ENCODE measurements at places on chromosomes 12 and 14.

GRCh38 chr14:77603654-77604255 lies 12.7 kb downstream of the SPTLC2 start:
- DNase-seq = no peak

DNA sequence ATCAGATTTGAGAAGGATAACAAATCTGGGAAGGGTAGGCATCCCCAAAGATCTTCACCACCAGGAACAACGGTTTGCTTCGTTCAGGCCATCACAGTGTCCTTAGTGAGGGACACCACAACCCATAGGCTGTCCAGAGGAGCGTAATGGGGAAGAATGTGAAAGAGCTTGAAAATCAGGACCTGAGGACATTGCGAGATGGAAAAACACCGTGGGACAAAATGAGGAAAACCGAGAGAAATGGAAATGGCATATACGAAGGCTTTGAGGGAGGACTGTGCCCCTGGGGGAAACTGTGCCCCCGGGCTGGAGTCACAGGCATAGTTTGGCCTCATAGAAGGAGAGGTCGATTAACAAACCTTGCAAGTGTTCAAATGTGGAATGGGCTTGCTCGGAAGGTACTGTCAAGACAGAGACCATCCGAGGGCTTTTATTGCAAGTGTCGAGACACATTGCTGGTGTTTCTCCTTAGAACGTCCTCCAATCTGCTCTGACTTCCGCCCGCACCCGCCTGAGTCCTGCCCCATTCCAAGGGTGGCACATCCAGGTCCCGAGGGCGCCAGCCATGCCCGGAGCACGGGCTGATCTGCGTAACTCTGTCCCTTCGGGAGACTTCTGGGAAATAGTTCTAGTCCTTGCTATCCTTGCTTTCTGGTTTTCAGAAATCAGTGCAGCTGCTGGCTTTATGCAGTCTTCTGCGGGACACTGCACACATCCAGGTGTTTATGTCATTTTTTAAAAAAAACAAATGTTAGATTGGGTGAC lies 885 bp upstream of the PALS1 start:
- DNase-seq = peak; percentile 13

- peak; percentile 67 for DNase-seq
Observed at GRCh38 chr12:121095544-121096198, 37.0 kb upstream of the P2RX7 start.

DNA sequence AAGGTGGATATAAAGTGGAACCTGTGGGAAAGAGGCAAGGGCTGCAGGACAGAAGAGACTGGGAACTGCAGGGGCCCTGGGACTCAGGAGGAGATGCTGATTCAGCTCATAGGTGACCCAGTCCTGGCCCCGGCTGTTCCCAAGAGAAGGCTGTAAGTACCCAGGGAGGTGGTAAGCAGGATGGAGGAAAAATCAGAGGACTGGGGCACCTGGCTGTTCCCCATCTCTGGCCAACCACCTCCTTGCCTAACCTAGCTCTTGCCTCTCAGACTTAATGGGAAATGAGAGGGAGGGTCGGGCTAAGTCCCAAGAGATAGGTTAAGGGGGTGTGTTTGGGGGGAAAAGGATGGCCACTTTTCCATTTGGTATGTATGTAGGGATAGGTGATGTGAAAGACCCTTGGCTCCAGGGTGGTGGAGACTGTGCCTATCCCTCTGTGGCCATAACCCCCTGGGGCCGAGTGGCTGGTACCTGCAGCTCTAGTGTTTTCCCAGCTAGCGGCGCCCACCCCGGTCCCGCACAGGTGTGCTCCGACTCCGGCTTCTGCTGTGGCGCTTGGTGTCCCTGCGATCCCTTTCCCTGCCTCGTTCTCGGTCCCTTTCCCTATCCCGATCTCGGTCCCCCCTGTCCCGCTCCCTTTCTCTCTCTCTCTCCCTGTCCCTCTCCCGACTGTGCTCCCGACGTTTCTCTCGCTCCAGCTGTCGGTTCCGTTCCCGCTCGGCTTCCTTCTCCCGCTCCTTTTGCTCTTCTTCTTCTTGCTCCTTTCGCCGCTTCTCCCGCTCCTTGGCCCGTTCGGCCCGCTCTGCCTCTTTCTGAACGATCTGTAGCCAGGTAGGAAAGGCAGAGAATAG lies 1.6 kb upstream of the CDH24 start:
- no peak for DNase-seq

- no peak for DNase-seq
Observed at GRCh38 chr14:71554959-71555612, 377.1 kb upstream of the RGS6 start.

All from stimulated activated CD4-positive, alpha-beta T cell treated with anti-CD3 and anti-CD28 coated beads, Interleukin-15, amount 100 ng/mL, for 48 hours (primary cell).